ENCODE measurements at places on chromosomes 6 and 20. TPM values are rescaled to one million over a fixed set of nuclear protein-coding genes. Genes with fewer than 3 reads are reported as not detected.

DNA sequence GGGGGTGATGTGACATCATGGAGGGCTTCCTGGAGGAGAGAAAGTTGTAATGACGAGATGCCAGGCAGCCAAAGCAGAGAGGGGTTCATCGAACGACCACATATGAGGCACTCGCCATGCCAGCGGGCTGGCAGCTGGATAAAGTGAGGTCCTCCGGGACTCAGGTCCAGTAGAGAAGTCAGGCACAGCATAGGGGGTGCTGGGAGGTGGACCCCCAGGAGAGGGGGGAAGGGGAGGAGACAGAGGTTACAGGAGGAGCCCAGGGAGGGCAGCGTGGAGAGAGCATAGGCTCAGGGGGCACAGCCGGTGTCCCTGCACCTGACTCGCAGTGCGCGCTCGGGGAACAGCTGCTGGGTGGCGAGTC is 174.7 kb downstream of the BMP7 start:
- no peak for DNase-seq

DNA sequence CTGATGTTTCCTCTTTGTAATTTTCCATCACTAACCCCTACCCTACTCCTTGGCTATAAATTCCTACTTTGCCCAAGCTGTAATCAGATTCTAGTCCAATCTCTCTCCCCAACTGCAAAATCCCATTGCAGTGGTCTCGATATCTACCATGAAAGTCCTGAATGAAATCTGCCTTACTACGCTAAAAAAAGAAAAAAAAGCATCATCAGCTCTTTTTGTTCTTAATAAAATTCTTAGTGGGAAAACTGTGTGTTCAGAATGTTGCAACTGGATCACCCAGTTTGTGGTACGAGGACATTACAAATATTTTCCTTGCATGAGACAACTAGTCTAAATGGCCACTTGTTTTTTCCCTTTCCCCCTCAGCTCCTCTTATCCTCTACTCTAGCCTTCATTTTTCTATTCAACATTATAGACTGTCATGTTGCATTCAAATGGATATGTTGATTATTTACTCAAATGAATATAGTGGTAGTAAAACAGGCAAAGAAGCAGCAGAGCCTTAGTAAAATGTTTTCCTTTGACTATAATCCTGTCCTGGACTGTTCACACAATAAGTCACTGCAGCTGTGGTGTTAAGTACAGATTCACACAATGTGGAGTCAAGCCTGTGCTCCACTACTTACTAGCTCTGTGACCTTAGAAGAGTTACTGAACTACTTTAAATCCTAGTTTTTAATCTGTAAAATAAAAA is 527.1 kb upstream of the MARCKS start:
- no peak for DNase-seq

GRCh38 chr20:51221103-51221502 is 198.2 kb upstream of the KCNG1 start:
- DNase-seq = no peak

DNA sequence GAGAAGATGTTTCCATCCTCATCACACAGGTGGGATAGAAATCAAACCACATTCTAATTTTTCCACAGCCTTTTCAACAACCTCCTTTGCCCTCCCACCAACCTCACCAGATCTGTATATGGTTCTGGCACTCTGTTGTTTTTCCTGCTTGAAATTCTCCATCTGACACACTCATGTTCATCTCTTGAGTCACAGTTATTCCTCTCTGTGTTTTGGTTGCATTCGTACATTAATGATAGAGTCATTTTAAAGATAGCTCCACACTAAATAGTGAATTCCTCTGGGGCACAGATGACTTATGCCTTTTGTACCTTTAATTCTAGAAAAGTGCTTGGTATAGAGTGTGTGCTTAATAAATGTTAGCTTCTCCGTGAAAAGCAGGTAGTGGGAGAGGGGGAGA is 1.4 kb upstream of the GCLC start:
- DNase-seq = no peak

HLA-DQB2 gene
- 0.79 TPM for total RNA-seq

DNA sequence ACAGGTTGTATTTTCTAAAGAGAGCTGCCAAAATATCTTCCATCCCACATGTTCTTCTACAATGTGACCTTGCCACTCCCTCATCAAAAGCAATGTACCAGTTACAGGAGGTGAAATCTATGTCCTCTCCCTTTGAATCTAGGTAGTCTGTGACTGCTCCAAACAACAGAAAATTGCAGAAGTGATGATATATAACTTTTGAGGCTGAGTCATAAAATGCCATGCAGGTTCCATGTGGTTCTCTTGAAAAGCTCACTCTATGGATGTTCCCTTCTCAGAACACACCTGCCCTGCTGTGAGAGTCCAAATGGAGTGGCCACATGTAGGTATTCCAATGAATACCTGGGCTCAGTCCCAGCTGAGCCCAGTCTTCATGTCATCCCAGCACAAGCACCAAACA is 16.9 kb upstream of the PHIP start:
- no peak for DNase-seq

EDN3 gene
- total RNA-seq = 5.2 TPM

PCSK2 gene
- total RNA-seq = 11.7 TPM

DNA sequence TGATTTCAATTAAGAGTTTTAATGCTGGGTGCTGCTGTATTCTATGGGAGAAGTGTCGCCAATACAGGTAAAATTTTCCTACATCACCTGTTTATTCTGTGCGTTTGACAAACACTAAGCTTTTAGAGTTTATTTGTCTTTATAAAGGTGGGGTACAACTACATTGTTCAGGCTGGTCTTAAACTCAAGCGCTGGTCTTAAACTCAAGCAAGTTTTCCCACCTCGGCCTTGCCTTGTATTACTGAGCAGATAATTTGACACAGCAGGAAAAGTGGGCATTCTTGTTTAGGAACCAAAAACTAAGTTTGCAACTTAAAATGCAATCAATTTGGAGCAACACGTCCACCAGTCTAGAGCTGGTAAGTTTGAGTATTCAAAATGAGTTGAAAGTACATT is 112.9 kb upstream of the BTN3A2 start:
- DNase-seq = no peak

ME1 gene
- total RNA-seq = 37.2 TPM

DNA sequence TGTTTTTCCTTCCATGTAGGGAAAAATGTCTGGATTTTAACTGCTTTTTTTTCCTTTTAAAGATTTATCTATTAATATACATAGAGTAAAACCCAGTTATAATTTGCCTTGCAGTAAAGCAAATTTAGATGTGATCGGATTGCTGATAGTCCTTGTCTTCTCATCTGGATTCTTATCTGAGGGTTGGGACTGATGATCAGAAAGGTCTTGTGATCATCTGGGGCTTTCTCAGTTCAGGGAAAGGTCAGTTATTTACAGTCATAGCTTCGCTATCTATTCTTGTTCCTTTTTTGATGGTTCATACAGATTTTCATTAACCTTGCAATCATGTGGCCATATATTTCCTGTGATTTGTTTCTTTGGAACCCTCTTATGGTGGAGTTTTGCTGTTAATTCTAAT is 63.8 kb upstream of the CLDN20 start:
- no peak for DNase-seq

DNA sequence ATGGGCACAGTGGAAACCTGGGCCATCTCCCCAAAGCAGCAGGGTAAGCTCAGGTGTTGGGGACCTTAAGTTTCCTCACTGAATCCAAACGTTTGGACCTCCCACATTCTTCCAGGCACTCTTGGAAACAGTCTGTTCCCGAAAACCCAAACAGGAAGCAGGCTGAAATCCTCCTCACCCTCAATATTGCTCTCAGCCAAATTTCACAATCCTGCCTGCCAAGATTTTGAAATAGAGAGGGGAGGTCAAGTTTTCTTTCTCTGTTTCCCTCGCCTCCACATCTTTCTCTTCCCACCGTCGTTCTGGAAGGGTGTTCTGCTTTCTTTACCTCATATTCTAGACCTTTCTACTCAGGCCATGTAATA is 392.0 kb upstream of the SASH1 start:
- DNase-seq = peak; percentile 20

WFDC10B gene
- 1.2 TPM for total RNA-seq

GRCh38 chr6:17410281-17410680 is 16.9 kb downstream of the CAP2 start:
- DNase-seq = no peak

- DNase-seq = peak; percentile 62
These were observed 17.5 kb downstream of the KIAA1755 start for GRCh38 chr20:38242848-38243708.

DNA sequence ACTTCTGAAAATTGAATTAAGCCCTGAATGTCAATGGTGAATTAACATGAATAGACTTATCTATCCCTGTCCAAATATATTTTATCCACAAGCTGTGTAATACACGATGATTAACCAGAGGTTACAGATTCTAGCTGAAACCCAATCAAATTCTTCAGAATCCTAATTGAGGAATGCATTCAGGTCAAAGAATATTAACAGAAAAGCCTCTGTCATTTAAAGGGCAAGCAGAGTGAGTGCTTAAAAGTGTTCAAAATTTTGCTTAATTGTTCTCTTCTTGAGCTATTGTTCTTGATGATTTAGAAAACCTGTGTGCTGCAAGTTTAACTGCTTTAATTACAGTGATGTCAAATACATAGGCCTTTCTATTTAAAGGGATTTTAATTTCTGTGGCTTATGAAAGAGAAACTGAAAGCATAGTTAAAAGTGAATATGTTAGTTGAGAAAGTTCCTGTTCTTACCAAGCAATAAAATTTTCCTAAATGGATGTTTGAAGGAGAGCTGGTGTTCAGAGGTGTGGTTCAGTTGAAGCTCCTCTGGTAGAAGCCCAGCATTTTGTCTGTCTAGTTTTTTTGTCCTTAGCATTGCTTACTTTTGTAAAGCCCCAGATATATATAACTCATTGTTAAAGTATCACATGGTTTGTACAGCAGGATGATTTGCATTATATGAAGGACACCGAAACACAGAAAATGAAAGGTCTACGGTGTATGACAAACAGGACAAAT is 466.3 kb upstream of the PLCB4 start:
- DNase-seq = no peak

VSTM2L gene
- total RNA-seq = 40.2 TPM

GRCh38 chr20:48384147-48384818 is 443.5 kb downstream of the PREX1 start:
- peak; percentile 66 for DNase-seq

DNA sequence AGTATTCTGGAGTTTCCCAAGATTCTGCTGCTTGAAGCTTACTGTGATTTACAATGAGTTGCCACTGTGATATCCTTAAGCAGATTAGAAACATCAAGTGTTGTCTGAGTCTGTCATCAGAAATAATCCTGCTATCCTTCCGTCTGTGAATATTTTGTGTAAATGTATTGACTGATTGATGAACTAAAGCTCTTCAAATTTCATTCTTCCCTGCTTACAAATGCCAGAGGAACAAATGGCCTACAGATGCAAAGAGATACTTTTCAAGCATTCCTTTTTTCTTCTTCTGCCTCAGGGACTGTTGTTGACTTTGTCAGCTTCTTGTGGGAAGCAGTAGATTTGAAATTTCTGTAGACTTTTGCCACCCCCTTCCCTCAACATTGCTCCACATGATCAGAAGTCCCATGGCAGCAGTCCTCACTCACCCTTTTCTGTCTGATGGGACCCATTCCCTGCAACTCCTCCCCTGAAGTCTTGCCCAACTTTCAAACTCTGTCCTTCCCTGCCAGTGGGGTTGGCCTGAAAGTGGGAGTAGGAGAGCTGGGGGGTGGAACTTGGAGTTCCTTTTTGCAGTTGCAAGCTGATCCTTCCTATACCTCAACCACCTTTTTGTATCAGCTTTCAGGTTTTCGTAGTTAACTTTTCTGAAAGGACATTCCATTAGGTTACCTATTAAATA is 38.5 kb upstream of the MLIP start:
- no peak for DNase-seq

- no peak for DNase-seq
These were observed 5.9 kb downstream of the HLA-A start for GRCh38 chr6:29948277-29948676.

DNA sequence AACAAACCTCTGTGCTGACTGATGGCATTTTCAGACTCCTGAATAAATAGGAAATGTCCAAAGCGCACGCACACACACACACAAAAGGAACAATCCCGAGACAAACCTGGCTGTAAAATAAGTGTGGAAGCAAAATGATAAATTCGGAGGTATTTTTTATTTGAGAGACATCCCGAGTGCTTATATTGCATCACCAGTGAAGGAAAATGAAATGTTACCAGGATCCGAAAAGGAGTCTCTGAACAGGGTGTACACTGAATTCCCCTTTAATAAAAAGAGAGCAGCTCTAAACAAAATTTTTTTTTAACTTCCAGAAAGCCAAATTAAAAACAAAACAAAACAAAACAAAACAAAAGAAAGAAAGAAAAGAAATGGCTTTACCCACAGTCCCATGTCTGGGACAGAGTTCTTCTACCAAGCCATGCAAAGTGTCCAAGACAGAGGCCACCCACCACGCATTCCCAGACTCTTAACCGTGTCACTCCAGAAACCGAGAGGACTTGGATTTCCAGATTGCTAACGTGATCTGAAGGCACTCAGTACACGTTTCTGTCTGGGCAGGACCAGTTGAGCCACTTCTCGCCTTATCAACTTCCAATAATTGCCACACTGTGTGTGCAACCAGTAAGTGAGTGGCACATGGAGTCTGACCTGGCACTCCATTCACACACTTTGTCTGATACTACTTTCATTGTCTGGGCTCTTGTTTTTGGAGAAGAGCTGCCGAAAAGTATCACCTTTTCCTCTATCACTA is 817 bp downstream of the ME1 start:
- DNase-seq = peak; percentile 70

MEP1A gene
- total RNA-seq = 0.63 TPM

CNBD2 gene
- 19.7 TPM for total RNA-seq

GSTA2 gene
- 89.9 TPM for total RNA-seq

PDE7B gene
- 4.4 TPM for total RNA-seq

GRCh38 chr20:22403632-22404361 is 180.6 kb downstream of the FOXA2 start:
- peak; percentile 25 for DNase-seq

GRM1 gene
- total RNA-seq = 2.0 TPM

LAMA2 gene
- total RNA-seq = 94.8 TPM

- no peak for DNase-seq
These were observed 29.9 kb downstream of the MRS2 start for GRCh38 chr6:24432611-24433010.

GRCh38 chr20:50191544-50192363 is 1.1 kb downstream of the CEBPB start:
- peak; percentile 66 for DNase-seq

PKIB gene
- 1.4 TPM for total RNA-seq

MRPL18 gene
- total RNA-seq = 71.3 TPM

SLC22A16 gene
- total RNA-seq = 17.2 TPM

RRAGD gene
- total RNA-seq = 17.0 TPM

- no peak for DNase-seq
These were observed 96.2 kb downstream of the THBS2 start for GRCh38 chr6:169157197-169158148.

DNA sequence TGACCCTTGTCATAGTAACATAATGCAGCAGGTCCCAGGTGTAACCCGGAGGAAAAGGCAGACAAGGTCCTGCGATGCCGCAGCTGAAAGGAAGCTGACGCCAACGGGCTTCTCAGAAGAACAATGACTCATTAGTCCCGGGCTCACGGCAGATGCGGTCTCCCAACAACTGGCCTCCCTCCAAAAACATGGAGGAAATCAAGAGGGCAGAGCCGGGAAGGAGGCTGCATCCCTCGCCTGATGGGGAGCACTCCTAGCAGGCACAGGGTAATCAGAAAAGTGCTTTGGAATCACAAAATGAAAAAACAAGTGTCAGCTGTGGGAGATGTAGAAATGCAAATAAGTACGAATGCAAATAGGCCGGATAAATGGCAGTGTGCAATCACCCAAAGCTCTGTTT is 165.2 kb upstream of the AGPAT4 start:
- DNase-seq = peak; percentile 65

- no peak for DNase-seq
These were observed 85.1 kb upstream of the ESR1 start for GRCh38 chr6:151722342-151722741.

- no peak for DNase-seq
These were observed 30.6 kb downstream of the REPS1 start for GRCh38 chr6:138957484-138957883.

VGLL2 gene
- total RNA-seq = 1.7 TPM
